ENCODE measurements at places on chromosomes 5 and 9.

DNA sequence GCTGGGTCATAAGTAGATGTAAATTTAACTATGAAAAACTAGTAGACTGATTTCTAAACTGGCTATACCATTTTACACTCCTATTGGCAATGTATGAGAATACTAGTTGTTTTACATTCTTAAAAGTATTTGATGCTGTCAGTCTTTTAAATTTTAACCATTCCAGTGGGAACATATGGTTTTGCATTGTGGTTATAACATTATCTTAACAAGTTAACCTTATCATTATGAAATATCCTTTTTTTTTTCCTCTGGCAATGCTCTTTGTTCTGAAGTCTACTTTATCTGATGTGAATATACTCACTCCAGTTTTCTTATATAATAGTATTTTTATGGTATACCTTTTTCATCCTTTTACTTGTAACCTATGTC is 548.9 kb upstream of the CLINT1 start:
- DNase-seq: no peak

GRCh38 chr5:163915481-163915961 is 410.1 kb downstream of the MAT2B start:
- no peak for DNase-seq

DNA sequence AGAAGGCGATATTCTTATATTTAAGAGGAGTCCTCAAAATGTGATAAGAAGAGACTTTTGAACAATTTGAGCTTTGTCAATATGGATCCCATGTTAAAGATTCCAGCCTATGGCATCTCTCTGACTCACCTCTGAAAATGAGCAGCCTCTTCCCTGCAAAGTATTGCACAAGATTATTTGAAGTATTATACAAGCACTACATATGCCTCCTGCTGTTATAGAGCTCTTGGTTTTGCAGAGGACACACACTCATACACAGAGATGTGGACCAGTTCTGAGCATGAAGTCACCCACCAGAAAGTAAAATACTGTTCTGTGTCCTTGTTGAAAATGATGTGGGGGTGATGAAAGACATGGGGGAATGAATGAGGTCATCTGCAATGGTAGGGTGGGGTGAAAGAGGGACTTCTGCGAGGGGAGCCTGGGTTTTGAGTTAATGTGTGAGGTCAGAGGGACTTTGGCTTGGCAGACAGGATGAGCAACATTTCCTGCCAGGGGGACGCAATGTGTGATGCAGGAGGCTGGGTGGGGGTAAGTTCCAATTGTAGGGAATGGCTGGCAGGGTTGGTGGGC is 25.8 kb downstream of the FBXL7 start:
- DNase-seq: no peak

- no peak for DNase-seq
Measured at GRCh38 chr5:61482980-61483379, 150.9 kb downstream of the ZSWIM6 start.

DNA sequence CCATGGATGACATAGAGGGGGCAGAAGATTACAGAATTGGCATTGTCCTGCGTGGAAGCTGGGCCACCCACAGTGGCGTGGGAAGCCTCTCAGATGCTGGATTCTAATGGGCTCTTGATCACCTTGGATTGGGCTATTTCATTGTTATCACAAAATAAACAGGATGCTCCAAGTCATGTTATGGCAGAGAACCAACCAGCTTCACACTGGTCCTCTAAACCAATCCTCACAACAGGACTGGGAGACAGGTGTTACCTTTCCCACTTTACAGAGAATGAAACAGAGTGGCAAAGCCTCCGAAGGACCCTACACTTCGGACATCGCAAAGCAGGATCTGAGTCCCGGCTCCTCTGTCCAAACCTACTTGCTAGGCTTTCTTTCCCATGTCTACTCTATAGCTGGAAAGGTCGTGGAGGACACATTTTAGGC is 455 bp upstream of the SMIM3 start:
- DNase-seq: no peak

Data from lower leg skin (tissue), 4 donors.